ENCODE measurements at places on chromosomes 5 and 9.

GRCh38 chr5:60520451-60521227, 179.3 kb downstream of the DEPDC1B start:
- H3K36me3 ChIP-seq, result no peaks in the 10 kb centered on the region
- no peak overlapping the region for H3K4me3 ChIP-seq
- no peak overlapping the region for H3K27ac ChIP-seq
- no peaks in the 10 kb centered on the region for H3K4me1 ChIP-seq

DNA sequence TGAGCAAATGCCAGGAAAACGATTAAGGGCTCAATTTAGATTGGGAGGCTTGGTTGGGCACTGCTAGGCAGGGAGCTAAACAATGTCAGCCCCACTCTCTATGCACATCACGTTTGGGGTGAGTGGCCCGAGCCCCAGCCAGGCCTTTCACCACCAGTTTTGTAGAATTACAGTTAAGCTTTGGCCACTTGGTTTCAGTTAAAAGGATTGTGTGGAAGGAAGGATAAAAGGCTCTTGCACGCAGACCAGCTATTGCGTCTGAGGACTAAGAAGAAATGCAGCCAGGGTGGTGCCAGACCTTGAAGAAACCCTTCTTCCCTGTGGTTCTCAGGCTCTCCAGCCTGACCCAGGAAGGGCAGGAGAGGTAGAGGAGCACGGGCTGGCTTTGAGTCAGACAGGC, 125.3 kb upstream of the SLC44A1 start:
- H3K4me1 ChIP-seq, result peaks cover 5% of the 10 kb centered on the region
- no peak overlapping the region for H3K4me3 ChIP-seq
- no peak for DNase-seq
- H3K27ac ChIP-seq, result no peak overlapping the region
- H3K36me3 ChIP-seq, result peaks cover 15% of the 10 kb centered on the region

DNA sequence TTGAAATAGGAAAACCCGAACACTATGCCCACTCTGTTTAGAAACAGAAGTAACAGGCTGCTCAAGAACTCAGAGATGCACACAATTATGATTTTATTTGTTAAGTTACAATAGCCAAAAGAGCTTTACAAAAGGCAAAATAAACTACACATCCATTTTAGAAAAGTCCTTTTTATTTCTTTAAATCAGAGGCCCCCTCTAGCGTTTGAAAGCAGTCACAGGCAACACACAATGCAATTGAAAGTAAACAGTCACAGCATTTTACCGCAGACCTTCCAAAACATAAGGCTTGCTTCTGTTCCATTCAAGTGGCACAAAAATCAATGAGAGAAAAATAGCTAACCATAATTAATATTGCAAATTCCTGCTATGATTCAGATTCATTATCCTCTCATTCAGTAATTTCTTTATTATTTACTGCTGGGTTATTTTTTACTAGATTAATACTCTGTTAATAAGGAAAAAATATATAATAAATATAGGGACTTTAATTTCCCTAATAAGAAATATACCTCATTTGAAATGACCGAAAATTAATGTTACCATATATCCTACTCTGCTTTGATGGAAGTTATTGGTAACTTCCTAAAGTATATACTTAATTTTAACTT, 78.3 kb downstream of the CEP120 start:
- DNase-seq, result no peak
- no peaks in the 10 kb centered on the region for H3K27me3 ChIP-seq
- H3K4me1 ChIP-seq, result no peaks in the 10 kb centered on the region
- no peak overlapping the region for H3K27ac ChIP-seq

DNA sequence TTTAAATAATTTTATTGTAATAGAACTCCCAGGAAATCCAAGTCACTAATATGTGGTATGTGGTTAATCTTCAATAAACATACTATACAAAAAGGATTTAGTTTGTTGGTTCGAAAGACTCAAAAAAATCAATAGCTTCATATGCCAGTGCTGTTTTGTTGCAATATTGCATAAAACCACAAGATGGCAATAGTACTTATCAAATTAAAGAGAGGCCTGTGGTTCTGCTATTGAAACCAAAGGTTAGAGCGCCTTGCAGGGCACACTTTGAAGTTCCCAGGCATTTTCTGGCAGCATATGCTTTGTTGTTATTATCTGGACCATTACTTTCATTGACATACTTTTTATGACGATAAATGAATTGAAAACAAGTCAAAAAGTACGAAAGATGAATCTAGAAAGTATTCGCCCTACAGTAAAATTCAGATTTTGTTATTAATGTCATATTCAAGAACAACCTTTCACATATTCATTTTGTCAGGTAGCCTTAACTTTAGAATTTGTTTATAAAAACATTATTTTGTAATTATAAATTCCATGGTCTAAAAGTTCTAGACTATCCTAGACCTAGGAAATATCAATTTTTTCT, 316.3 kb downstream of the MCTP1 start:
- H3K4me3 ChIP-seq, result no peak overlapping the region
- no peaks in the 10 kb centered on the region for H3K4me1 ChIP-seq
- no peaks in the 10 kb centered on the region for H3K36me3 ChIP-seq
- no peaks in the 10 kb centered on the region for H3K27me3 ChIP-seq
- no peak overlapping the region for H3K27ac ChIP-seq

DNA sequence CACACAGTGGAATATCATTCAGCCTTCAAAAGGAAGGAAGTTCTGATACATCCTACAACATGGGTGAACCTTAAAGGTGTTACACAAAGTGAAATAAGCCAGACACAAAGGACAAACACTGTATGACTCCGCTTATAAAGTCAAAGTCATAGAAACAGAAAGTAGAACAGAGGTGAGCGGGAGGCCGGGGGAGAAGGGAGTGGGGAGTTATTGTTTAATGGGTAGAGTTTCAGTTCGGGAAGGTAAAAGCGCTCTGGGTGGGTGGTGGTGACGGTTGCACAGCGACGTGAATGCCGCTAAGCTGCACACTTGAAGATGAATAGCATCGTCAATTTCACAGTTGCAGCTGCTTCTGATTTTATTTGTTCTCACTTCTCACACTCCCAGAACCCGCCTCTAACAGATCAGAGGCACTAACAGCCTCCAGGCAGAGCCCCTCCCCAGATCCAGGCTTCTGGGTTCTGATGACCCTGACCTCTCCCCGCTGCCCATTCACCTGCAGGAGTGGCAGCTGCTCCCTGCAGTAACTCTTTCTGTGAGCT, 34.1 kb downstream of the BNIP1 start:
- H3K4me3 ChIP-seq, result no peak overlapping the region
- no peak overlapping the region for H3K27ac ChIP-seq
- no peaks in the 10 kb centered on the region for H3K36me3 ChIP-seq
- no peak for DNase-seq
- H3K27me3 ChIP-seq, result peaks cover 3% of the 10 kb centered on the region

DNA sequence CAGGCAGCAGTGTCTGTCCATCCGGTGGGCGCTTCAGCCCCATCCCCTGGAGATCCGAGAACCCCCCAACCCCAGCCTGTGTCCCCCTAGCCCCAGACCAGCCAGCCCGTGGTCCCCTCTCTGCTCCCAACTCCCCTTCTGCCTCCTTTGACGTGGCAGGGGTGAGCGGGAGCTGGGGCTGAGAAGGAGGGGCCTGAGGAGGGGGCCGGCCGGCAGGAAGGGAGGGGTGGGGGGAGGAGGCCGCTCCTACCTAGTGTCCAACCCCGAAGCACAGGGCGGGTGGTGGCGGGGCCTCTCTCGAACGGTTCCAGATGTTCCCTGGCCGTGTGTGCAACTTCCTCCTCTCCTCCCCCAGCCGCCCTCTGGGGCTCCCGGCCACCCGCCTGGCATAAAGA, 31.0 kb downstream of the GOLGA2 start:
- no peaks in the 10 kb centered on the region for H3K27me3 ChIP-seq
- H3K4me3 ChIP-seq, result no peak overlapping the region
- peaks cover 19% of the 10 kb centered on the region for H3K36me3 ChIP-seq
- DNase-seq, result peak; percentile 85

- H3K4me3 ChIP-seq, result no peak overlapping the region
- no peaks in the 10 kb centered on the region for H3K4me1 ChIP-seq
- no peak for DNase-seq
- no peaks in the 10 kb centered on the region for H3K36me3 ChIP-seq
- H3K27me3 ChIP-seq, result no peaks in the 10 kb centered on the region
- H3K27ac ChIP-seq, result no peak overlapping the region
Measured at GRCh38 chr9:20472342-20473045, 149.8 kb downstream of the MLLT3 start.

- DNase-seq, result no peak
- H3K4me1 ChIP-seq, result no peaks in the 10 kb centered on the region
- H3K27me3 ChIP-seq, result no peaks in the 10 kb centered on the region
- no peaks in the 10 kb centered on the region for H3K36me3 ChIP-seq
- no peak overlapping the region for H3K4me3 ChIP-seq
Measured at GRCh38 chr9:134258828-134259546, 67.3 kb upstream of the RXRA start.

DNA sequence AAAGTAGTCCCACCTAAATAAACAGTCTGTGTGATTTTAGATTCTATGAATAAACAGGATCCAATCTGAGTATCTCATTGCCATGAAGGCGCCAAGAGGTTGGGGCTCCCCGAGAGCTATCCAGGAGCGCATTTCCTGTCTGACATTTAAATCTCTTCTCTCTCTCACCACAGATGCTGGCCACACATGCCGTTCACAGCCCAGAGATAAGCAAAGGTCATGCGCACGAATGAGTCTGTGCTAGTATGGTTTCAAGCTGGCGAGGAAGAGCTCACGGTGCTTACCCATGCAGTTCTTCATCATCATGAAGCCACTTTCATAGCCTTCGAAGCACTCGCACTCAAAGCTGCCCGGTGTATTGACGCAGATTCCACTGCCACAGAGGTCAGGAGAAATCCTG, 199.4 kb downstream of the FBN2 start:
- H3K27ac ChIP-seq, result no peak overlapping the region

- no peak overlapping the region for H3K27ac ChIP-seq
- DNase-seq, result no peak
- no peaks in the 10 kb centered on the region for H3K27me3 ChIP-seq
- no peaks in the 10 kb centered on the region for H3K36me3 ChIP-seq
- no peak overlapping the region for H3K4me3 ChIP-seq
- H3K4me1 ChIP-seq, result no peaks in the 10 kb centered on the region
Measured at GRCh38 chr5:137431051-137431450, 68.1 kb downstream of the SPOCK1 start.

DNA sequence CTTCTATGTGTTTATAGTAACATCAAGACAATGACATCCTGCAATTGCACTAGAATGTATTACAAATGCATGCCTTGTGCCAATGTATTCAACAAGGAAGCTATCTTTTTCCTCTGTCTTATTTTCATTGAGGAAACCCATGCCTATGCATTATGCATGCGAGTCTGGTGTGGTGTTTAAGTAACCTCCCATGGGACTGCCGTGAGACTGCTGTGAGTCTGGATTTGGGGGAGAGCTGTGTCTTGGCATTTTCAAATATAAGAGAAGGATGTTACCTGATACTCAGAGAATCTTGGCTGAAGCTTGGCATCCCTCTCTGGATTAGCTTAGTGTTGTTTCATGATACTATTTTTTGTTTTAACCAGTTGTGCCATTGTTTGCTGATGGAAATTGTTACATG, 98.3 kb downstream of the F2RL2 start:
- DNase-seq, result no peak
- peak overlapping the region; percentile 50 for H3K4me3 ChIP-seq
- no peaks in the 10 kb centered on the region for H3K27me3 ChIP-seq
- H3K36me3 ChIP-seq, result no peaks in the 10 kb centered on the region

GRCh38 chr5:39376293-39376714, 12.0 kb upstream of the C9 start:
- no peak overlapping the region for H3K27ac ChIP-seq
- H3K4me1 ChIP-seq, result peaks cover 2% of the 10 kb centered on the region
- no peaks in the 10 kb centered on the region for H3K36me3 ChIP-seq
- peak; percentile 47 for DNase-seq

GRCh38 chr9:113125386-113126035, 25.3 kb upstream of the SLC31A2 start:
- H3K4me1 ChIP-seq, result no peaks in the 10 kb centered on the region
- no peak for DNase-seq
- no peaks in the 10 kb centered on the region for H3K36me3 ChIP-seq
- no peaks in the 10 kb centered on the region for H3K27me3 ChIP-seq

GRCh38 chr9:92563116-92564100, 27.6 kb upstream of the ECM2 start:
- H3K4me1 ChIP-seq, result no peaks in the 10 kb centered on the region
- no peak overlapping the region for H3K27ac ChIP-seq
- H3K4me3 ChIP-seq, result no peak overlapping the region
- H3K27me3 ChIP-seq, result no peaks in the 10 kb centered on the region
- DNase-seq, result no peak
- H3K36me3 ChIP-seq, result no peaks in the 10 kb centered on the region

GRCh38 chr9:18720691-18721090, 246.7 kb downstream of the ADAMTSL1 start:
- H3K4me1 ChIP-seq, result no peaks in the 10 kb centered on the region
- H3K27me3 ChIP-seq, result no peaks in the 10 kb centered on the region
- no peak overlapping the region for H3K27ac ChIP-seq

DNA sequence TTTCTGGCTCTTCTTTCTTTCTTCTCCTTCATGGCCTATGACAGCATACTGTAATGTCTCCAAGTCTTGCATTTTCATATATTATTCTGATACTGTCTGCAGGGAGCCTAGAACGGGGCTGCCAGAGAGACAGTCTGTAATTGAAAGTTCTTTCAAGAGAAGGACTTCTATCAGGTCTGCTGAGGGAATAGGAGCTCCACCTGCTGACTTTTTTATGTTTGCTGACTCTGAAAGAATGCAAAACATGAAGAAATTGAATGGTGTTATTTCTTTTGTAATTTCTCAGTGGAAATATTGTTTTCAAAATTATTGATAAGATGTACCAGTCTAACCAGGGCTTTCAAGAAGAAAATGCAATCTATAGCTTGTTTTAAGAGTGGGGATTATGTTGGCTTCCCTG, 121.9 kb upstream of the RFX3 start:
- no peaks in the 10 kb centered on the region for H3K36me3 ChIP-seq
- no peak overlapping the region for H3K4me3 ChIP-seq
- H3K27me3 ChIP-seq, result no peaks in the 10 kb centered on the region
- no peak overlapping the region for H3K27ac ChIP-seq

DNA sequence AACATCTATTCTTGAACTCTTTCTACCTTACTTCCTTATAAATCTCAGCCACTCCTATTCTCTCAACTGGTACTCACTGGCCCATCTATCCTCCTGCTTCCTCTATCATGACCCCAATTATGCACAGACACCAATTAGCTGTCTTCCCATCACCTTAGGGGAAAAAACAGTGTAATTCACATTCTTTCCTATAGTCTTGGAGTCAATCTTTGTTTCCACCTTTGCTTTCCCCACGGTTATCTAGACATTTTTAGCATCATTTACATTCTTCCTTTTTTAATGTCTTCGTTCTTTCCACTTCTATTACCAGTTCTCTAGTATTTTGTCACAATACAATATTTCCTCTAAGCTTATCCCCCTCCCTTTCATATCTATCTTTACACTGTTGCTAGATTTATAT, 449.4 kb downstream of the TMEM38B start:
- H3K27me3 ChIP-seq, result no peaks in the 10 kb centered on the region
- DNase-seq, result no peak
- no peaks in the 10 kb centered on the region for H3K4me1 ChIP-seq
- H3K4me3 ChIP-seq, result no peak overlapping the region

- H3K4me3 ChIP-seq, result no peak overlapping the region
- no peaks in the 10 kb centered on the region for H3K27me3 ChIP-seq
- DNase-seq, result no peak
- 0 out of 2 replicates have a peak, but pooled peaks cover 3% of the 10 kb centered on the region for H3K36me3 ChIP-seq
- no peak overlapping the region for H3K27ac ChIP-seq
- H3K4me1 ChIP-seq, result no peaks in the 10 kb centered on the region
Measured at GRCh38 chr5:73365301-73365853, 83.2 kb downstream of the FOXD1 start.

Measured in H9 (cell line).